ENCODE measurements at places on chromosomes 4 and X.

GRCh38 chrX:46208225-46208854, 336.9 kb downstream of the ZNF674 start:
- DNase-seq, result no peak

GRCh38 chr4:101911616-101912015, 121.1 kb downstream of the BANK1 start:
- DNase-seq, result no peak

DNA sequence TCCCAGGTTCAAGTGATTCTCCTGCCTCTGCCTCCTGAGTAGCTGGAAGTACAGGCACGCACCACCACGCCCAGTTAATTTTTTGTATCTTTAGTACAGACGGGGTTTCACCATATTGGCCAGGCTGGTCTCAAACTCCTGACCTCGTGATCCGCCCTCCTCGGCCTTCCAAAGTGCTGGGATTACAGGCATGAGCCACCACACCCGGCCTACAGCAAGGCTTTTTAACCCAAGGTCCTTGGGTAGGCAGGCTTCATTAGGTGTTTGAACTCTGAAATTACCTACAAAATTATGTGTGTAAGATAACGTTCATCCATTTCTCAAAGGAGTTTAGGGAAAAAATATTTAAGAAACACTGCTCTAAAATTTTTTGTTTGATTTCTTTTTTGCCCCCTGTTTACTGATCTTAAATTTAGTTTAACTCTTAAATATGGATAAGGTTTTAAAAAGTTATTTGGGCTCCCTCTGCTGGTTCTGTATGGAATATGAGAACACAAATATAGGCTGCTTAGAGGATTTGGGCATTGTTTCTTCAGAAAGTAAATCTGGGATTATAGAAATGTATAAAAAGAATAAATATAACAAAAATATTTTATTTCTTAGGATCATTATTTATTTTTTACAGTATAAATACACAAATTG, 92.8 kb downstream of the CBR4 start:
- DNase-seq, result no peak

GRCh38 chr4:184420402-184420801, 53.9 kb downstream of the IRF2 start:
- DNase-seq, result no peak

DNA sequence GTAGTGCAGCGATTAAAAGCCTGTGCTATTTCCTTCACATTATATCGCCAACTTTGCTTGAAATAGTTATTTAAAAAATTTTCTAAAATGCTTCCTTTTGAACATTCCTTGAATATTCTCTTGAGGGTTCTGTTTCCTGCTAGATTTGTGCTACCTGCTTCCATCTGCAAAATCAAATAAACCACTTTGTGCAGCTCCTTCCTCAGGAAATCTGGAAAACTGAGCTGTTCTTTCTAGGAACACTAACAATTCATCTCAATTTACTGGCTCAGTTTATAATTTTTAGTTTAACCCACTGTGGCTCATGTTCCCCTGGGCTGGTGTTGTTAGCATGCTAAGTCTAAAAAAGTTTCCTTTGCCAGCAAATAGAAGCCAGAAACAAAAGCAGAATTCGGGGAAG, 88.1 kb upstream of the LCORL start:
- no peak for DNase-seq

GRCh38 chr4:8910100-8910821, 38.6 kb upstream of the HMX1 start:
- DNase-seq, result no peak

- no peak for DNase-seq
These were observed 18.9 kb upstream of the GLRA3 start for GRCh38 chr4:174847801-174848427.

- no peak for DNase-seq
These were observed 168.2 kb downstream of the AMELX start for GRCh38 chrX:11461201-11462001.

DNA sequence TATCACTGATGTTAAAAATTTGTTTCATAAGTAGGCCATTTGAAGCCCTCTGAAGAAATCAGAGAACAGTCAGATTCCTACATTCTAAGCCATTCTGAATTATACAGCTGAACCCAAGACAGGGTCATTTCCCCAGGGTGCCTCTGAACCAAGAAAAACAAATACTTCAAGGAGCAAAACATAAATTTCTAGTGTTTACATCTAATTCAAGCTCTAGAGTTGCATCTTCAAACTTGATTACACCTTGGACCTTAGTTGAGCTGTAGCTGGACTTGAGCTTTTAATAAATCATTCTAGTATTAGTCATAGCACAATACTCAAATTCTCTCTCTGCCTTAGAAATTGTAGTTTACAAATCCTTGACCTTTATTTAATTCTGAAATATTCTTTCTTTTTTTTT, 87.6 kb upstream of the IL15 start:
- no peak for DNase-seq

DNA sequence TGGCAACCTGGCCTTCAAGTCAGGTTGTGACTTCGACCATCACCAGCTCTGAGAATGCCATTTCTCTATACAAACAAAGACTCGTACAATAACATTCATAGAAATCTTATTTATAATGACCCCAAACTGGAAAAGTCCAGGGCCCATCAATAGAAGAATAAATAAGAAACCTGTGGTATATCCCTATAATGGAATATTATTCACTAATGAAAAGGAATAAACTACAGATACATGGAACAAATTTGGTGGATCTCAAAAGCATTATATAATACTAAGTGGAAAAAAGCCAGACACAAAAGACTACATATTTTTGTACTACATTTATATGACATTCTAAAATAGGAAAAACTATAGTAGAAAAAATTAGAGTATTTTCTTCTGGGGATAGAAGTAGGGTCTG, 109.4 kb upstream of the INPP4B start:
- DNase-seq, result no peak

DNA sequence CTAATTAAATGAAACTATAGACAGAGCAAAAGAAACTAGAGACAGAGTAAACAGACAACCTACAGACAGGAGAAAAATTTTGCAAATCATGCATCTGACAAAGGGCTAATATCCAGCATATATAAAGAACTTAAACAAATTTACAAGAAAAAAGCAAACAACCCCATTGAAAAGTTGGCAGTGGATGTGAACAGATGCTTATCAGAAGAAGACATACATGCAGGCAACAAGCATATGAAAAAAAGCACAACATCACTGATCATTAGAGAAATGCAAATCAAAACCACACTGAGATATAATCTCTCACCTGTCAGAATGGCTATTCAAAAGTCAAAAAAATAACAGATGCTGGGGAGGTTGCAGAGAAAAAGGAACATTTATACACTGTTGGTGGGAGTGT, 14.8 kb downstream of the ZNF280C start:
- no peak for DNase-seq

Measured in cerebellar nuclear complex (tissue), 1 donor.